ENCODE measurements at places on chromosomes 2 and 18.

DNA sequence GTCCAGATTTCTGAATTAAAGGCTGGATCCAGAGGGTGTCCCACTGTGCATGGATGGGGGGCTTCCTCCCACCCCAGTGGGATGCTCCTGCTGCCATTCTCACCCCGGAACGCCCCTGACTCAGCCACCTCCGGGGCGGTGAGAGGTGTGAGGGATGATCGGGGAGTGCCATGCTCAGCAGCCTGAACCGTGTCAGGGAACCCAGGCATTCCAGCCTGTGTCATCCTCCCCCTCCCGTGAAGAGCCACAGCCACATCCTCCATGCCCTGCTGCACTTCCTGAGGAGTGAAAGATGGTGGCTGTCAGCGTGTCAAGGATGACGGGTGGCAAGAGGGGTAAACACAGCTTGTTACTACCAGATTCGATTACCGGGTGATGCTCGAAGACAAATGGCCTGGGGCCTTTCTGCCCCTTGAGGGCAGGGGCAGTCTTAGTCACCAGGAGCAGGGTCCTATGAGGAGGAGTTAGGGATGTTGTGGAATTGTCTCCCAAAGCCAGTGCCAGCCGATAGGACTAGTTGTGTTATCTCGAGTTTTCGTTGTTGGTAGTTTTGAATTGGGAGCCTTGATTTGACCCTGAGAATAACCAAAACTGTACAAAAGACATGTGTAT lies 80.8 kb downstream of the TCF7L1 start:
- no peak for DNase-seq

DNA sequence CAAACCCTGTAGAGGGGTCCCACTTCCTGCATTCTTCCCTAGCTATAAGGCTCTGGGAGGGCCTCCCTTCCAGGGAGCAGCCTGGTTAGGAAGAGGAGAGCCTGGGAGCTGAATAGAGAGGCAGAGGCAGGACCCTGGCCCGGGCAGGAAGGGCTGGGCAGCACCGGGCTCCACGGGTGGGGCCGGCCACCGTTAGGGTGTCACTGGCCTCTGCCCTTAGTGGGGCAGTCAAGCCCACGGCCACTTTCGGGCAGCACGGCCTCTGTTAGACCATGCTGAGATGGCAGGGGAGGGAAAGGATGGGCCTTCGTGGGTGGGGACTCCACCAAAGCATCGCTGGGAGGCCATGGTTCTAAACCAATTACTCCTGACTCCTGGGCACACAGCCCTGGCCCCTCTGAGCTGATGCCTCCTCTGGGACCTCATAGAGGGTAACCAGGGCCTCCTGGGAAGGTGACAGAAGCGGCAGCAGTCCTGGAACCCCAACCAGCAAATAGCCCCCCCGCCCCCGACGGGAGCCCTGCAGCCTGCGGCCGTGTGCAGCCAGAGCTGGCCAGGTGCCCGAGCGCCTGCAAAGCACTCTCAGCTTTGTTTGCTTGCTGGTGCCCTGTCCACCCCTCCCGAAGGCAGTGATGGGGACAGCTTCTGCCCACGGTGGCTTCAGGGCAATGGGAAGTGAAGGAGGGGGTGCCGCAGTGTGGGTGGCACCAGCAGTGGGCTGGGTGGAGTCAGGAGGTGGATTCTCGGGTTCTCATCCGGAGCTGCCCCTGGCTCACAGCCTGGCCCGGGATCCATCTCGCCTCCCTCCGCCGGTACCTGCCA lies 16.3 kb upstream of the HPCAL1 start:
- no peak for DNase-seq

GRCh38 chr2:107419191-107419590 lies 407.5 kb upstream of the RGPD4 start:
- DNase-seq: no peak

GRCh38 chr2:237358721-237359517 lies 55.0 kb downstream of the COL6A3 start:
- no peak for DNase-seq

DNA sequence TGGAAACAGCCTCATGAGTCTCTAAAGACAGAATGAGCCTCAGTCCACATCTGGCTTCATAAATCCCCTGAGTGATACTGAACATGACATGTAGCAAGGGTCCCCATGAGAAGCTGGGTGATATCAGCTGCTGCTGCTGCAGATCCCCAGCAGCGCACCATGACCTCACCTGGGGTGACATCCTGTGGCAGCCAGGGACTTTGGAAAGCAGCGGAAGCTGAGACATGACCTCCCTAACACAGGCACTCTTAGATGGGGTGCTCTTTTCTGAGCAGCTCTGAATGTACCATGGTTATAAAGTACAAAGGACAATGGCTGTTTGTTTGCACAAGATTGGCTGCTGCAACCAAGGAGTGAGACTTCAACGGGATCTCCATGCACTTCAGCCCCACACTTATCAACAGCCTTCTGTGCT lies 74.7 kb upstream of the TMEM200C start:
- DNase-seq: no peak
